Psoas muscle (tissue), 8 donors: ENCODE measurements at places on chromosomes 16 and 17.

GRCh38 chr17:33469911-33470310, 176.8 kb upstream of the ASIC2 start:
- DNase-seq = no peak

DNA sequence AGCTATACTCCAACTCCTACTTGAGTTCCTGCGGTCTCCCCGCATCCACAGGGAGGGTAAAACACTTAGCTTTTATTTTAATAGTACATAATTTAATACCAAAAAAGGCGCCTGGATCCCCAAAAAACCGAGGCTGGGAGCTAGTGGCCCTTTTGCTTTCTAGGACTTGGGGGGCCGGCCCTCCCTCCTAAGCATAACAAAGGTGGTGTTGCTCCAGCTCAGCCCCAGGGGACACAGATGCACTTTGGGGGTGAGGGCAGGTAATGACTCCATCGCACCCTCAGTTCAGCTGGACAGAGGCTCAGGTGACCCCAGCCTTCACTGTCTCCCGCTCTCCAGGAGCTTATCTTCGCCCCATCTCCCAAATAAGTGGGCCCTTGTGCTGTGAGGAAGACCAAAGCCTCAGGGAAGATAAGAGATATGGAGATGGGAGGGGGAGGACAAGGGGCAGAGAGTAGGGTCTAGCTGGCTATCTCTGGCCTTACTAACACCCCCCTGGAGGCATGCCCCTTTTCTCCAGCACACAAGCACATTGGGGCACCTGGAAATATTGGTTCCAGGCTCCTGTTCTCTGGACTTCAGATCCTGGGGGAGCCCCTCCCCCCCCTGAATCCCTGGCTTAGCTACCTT, 2.8 kb upstream of the NHERF1 start:
- DNase-seq = no peak

GRCh38 chr16:67650023-67650422, 5.1 kb downstream of the CARMIL2 start:
- no peak for DNase-seq

GRCh38 chr16:84286578-84287240, 8.0 kb upstream of the WFDC1 start:
- DNase-seq = peak; percentile 42

DNA sequence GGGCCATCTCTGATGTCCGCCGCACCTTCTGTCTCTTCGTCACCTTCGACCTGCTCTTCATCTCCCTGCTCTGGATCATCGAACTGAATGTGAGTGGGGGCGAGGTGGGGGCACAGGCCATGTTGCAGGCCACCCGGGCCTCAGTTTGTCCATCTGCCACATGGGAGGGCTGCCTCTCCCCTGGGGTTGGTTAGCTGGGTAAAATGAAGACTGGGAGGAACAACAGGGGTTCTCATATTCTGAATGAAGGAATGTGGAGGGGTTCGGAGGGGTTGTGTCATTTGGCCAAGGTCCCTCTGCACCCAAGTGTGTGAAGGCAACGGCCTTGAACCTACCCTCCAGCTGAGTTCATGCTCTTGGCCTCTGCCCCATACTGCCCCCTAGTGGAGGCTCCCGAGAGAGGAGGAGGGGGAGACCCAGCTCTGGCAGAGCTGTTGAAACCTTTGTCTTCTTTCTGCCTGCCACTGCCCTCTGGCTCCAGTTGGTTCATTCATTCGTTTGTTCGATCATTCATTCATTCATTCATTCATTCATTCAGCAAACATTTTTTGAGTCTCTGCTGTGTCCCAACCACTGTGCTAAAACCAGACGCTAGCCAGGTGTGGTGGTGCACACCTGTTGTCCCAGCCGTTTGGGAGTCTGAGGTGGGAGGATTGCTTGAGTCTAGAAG, 11.4 kb upstream of the TCAP start:
- DNase-seq = peak; percentile 84

DNA sequence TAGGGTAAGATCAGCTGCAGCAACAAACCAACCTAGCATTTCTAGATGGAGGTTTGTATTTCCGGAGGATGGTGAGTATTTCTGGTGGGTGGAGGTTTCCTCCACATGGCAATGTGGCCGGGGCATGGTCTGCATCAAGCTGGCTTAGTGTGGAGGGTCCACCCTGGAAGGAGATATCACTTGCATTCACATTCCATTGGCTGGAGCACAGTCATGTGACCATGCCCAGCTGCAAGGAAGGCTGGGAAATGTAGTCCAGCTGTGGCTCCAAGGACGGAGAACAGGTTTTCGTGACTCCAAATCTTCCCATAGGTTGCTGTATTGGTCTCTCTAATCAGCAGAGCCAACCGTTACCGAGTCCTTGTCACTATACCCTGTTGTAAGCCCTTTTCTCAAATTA, 68.7 kb downstream of the RAI1 start:
- DNase-seq = no peak

GRCh38 chr17:63452962-63453551, 7.0 kb upstream of the CYB561 start:
- no peak for DNase-seq

DNA sequence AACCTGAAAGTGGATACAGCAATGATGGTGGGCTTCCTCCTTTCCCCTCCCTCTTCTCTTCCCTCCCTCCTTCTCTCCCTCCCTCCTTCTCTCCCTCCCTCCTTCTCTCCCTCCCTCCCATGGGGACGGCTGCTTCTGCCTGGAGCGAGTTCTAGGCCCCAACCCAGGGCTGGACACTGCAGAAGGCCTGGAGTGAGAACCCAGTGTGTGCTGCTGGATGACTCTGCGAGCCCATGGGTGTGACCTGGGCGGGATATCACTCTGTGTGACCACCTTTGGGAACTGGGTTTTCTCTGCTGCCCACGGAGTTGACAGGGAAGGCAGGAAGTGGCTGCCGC, 242.6 kb upstream of the GSE1 start:
- no peak for DNase-seq

DNA sequence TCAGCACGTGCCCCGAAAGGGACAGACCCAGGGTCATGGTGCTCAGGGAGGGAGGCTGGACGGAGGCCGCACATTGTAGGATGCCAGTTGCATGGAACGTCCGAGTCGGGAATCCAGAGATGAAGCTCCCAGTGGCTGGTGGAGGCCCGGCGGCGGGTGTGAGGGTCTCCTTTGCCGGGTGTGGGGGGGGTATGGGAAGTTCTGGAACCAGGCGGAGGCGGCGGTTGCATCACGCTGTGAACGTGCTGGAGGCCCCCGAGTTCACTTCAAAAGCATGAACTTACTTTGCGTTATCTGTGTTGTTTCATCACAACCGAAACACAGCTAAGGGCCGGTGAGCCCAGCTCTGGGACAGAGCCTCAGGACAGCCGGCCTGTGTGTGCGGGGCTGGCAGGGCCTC, 73.4 kb upstream of the GNG13 start:
- peak; percentile 7 for DNase-seq

- no peak for DNase-seq
Observed at GRCh38 chr16:28866454-28866804, 2.8 kb downstream of the SH2B1 start.

DNA sequence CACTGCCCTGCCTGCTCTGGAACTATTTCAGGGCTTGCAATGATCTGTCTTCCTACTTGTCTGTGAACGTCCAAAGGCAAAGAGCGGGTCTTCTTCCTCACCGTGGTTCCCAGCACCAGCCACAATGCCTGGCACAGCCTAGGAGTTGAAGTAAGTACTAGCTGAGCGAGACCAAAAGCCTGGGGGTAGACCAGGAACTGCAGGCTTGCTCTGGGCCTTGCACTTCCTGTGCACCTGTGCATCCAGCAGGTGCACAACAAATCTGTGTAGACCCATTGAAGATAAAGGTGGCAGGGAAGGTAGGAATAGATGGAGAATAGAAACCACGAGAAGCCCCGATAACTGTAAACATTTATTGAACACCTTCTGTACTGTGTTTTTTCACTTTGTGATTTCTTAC, 4.6 kb downstream of the FAM171A2 start:
- DNase-seq = no peak

- DNase-seq = no peak
Observed at GRCh38 chr17:74527081-74527480, 4.2 kb downstream of the CD300LB start.

DNA sequence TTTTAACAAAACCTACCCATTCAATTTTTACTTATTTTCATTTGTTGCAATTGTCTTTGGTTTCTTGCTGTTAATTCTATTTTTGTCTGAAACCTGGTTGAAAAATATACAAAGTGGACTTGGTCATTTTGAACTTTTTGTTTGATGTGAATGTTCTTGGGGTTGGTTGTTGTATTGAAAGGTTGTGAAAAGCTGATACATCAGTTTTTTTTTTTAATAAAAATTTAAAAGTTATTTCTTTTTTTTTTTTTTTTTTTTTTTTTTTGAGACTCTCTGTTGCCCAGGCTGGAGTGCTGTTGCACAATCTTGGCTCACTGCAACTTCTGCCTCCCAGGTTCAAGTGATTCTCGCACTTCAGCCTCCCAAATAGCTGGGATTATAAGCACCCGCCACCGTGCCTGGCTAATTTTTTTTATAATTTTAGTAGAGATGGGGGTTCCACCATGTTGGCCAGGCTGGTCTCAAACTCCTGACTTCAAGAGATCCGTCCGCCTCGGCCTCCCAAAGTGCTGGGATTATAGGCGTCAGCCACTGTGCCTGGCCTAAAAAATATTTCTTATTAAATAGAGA, 28.9 kb downstream of the WIPF2 start:
- no peak for DNase-seq

DNA sequence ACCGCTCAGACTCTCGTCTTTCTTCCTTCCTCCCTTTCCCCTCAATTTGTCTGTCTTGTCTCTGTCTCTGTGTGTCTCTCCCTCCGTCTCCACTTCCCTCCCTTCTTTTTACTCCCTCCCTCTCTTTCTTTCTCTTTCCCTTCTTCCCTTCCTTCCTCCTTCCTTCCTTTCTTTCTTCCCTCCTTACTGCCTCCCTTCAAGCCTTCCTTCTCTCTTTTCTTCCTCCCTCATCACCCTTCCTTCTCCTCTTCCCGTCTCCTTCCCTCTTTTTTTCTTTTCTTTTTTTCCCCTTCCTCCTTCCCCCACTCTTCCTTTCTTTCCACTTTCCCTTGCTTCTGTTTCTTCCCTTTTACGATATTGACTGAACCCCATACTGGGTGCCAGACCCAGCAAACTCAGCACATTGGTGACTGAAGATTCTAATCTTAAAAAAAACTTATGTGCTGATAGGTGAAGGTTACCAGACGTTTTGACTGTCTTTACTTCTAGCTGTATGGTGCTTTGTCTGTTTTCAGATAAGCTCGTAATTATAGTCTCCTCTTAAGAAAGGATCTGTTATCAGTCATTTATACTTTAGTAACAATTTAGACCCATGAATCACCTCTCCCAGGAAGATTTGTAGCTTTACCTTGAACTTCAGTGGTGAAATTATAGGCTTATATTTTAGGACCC, 481 bp upstream of the BRD7 start:
- no peak for DNase-seq

DNA sequence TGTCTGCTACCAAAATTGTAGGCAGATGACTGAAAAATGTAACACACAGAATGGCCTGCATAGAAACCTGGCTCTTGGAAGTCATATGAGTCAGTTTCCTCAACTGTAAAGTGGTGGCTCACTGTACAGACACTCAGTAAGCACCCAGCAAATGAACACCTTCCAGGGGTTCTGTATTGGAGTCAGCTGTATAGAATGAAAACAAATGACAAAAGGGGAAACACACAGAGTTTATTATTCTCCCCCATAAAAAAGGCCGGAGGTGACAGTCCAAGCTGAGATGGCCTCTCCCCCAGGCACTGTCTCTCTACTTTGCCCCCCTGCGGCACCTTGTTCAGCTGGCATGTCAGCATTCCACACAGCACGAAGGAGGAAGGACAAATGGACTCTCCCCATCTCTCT, 6.2 kb upstream of the MEOX1 start:
- no peak for DNase-seq

GRCh38 chr17:73571511-73572130, 72.6 kb downstream of the SDK2 start:
- peak; percentile 26 for DNase-seq

DNA sequence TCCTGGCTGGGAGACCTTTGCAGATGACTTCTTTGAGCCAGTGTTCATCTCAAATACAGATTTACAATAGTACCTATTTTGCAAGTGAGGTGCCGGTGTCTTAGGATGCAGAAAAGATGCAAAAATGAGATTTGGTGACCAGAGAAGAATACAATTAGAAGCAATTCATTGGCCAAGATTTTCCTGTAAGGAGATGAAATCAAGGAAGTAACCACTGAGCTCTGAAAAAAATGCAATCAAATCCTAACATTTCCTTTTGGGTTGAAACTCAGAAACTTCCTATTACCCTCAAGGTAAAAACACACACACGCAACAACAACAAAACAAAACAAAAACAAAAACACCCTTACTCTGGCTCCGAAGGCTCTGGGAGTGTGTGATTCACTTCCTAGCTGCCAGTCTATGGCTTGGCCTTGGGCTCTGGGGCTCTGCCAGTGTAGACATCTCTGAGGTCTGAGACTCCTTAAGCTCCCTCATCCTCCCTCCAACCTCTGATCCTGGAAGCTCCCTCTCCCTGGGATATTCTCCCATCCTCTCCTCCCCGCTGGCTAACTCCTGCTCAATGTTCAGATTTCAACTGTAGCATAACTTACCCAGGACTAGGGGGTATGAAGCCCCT, 16.8 kb upstream of the MT4 start:
- DNase-seq = no peak

GRCh38 chr17:51087072-51087757, 33.5 kb downstream of the SPAG9 start:
- no peak for DNase-seq

- no peak for DNase-seq
Observed at GRCh38 chr17:20267459-20267842, 199.9 kb downstream of the LGALS9B start.

- peak; percentile 35 for DNase-seq
Observed at GRCh38 chr16:1871974-1872635, at the start of gene MEIOB. TSS of gene MEIOB (minus strand) at chr16:1872164. CDS start at chr16:1868175, 3,989 bp downstream.

DNA sequence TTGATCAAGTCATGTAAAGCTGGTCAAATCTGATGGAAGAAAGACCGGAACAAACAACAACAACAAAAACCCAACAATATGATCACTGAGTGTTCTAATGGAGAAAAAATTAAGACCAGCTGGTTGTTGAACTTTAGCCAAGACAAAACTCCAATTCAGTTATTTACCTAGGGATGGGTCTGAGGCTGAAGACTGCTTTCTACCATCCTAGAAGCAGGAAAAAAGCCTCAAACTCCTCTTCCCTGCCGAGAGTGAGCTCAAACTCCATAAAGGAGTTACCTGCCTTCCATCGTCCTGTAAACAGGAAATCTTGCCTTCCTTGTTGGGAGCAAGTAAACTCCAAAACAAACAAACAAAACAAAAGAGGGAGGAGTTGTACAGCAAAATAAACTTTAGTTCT, 23.1 kb upstream of the TMEM98 start:
- DNase-seq = no peak

GRCh38 chr17:61593426-61593825, 2.4 kb upstream of the NACA2 start:
- DNase-seq = no peak

DNA sequence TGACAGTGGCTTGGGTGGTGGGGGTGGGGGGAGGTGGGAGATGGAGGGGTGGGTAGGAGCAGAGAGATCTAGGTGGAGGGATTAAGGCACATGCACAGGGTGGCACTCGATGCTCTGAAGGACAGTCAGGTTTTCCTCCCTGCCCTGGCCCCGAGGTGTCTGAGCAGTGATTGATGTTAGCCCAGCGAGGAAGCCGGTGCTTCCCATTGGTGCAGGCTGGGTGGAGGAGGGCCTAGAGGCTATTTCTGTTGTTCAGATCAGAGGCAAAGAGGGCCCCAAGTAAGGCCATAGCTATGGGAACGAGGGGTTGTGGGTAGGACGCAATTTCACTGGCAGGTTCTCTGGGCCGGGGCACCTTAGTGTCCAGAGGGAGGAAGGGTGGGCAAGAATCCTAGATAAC, 23.1 kb downstream of the CACNA1G start:
- no peak for DNase-seq
